ENCODE measurements at places on chromosomes 4 and X.

DNA sequence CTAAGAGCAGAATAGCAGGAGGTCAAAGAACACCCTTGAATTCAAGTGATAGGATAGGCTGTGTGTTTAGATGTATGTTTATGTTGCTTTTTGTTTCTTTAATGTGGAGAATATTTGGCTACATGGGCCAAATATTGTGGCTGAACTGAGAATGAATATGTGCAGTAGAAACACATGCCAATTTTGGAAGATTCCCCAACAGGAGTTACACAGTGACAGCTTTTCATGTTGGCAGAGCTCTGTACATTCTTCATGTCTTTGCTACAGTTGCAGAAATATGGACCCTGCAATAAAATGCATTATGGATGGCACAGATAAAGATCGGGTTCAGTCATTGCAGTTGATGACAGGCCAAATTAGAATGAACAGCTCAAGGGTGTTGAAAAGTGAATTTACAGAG, 82.8 kb upstream of the SLC4A4 start:
- DNase-seq: no peak

- DNase-seq: peak; percentile 18
Measured at GRCh38 chrX:79161655-79162054, 17.2 kb downstream of the GPR174 start.

DNA sequence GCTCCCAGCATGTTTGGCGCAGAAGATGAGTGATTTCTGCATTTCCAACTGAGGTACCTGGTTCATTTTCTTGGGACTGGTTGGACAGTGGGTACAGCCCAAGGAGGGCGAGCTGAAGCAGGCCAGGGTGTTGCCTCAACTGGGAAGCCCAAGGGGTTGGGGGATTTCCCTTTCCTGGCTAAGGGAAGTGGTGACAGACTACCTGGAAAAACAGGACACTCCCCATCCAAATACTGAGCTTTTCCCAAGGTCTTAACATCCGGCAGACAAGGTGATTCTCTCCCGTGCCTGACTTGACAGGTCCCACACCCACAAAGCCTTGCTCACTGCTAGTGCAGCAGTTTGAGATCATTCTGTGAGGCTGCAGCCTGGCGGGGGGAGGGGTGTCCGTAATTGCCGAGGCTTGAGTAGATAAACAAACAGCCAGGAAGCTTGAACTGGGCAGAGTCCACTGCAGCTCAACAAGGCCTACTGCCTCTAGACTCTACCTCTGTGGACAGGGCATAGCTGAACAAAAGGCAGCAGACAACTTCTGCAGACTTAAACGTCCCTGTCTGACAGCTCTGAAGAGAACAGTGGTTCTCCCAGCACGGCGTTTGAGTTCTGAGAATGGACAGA, 307.7 kb upstream of the ARSJ start:
- no peak for DNase-seq

- no peak for DNase-seq
Measured at GRCh38 chr4:126037231-126037630, 722.5 kb downstream of the FAT4 start.

- no peak for DNase-seq
Measured at GRCh38 chr4:52199574-52200338, 148.7 kb downstream of the SPATA18 start.

- DNase-seq: no peak
Measured at GRCh38 chr4:56972809-56973208, 4.6 kb downstream of the NOA1 start.

DNA sequence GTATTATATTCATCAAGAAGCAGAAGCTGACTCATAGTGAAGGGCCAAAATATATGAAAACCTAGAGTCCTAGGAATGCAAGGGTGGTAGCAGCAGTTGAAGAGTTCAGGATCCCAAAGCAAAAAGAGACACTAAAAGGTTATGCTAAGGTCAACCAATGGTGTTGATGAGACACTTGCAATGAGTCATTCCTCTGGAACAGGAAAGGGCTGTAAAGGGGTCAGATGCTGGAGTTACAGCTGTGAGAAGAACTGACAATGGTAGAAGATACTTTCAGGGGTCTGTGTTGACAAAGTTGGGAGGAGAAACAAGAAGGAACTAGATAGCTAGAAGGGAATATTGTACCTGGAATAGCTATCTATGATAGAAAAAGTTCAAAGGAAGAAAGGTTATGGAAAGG, 47.5 kb downstream of the ZGRF1 start:
- peak; percentile 11 for DNase-seq

DNA sequence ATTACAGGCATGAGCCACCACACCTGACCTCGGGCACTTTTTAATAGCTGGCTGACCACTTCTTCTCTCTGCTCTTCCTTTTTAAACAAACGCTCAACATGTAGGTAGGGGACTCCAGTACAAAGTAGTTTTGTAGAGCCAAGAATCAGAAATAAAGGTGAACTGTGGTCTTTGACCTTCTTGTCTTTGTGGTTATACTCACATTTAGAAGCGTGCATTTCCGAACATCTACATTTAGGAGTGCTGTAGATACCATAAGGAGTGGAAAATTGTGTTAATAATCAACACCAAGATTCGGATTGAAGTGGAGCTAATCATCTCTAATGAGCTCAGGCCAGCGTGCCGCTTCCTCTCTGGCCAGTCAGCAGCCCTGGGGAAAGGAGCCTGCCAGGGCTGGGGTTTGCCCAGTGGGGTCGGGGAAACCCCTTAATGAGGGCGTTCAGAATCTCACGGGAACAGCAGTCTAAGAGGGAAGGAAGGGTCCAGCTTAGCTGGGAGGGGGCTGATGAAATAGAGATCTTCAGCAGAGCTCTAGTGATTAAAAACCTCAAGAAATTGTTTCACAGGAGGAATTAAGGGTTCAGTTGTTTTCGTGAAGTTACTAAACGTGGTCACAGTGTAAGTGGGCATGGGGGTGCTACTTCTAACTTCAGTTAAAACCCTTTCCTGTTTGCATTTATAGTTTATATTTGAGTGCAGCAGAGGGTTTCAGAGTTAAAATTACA, 81.2 kb downstream of the GAB1 start:
- DNase-seq: peak; percentile 42

DNA sequence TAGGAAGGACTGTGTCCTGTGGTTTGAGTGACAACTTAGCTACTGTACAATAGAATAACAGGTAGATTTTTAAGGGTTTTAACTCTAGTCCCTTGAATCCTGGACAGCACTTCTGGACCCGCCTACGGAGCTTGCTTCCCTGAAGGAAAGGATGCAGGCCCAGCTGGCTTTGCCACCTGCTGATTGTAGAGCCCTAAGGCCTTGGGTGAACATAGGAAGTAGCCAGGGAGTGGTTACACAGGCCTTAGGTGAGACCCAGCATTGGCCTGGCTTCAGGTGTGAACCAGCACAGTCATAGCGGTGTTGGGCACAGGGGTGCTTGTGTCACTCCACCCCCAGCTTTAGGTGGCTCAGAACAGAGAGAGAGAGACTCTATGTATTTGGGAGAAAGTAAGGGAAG, 413.5 kb downstream of the GRIA2 start:
- DNase-seq: no peak

DNA sequence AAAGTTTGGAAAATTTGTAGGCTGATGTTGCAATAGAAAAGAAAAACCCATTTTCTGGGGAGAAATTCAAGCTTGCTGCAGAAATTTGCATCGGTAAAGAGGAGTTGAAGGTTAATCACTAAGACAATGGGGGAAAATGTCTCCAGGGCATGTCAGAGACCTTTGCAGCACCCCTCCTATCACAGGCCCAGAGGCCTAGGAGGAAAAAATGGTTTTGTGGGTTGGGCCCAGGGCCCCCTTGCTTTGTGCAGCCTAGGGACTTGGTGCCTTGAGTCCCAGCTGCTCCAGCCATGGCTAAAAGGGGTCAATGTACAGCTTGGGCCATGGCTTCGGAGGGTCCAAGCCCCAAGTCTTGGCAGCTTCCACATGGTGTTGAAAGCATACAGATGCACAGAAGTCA, 17.8 kb downstream of the TMSB15A start:
- no peak for DNase-seq

DNA sequence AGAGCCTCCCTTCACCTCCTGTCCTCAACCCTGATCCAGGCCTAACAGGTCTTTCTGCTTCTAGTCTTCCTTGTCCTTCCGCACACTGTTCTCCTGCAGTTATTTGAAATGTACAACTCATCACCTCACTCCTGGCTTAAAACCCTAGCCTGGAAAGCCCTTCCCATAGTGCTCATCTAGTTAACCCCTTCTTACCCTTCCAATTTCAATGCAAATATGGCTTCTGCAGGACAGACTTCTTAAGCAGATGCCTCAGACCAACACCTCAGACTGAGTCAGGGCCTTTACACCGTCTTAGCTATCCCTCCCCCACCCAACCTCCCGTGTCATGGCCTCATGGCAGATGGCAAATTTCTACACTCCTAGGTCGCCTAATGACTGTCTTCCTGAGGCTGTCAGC, 130.4 kb downstream of the BCOR start:
- DNase-seq: no peak

GRCh38 chr4:72468904-72469502, 100.0 kb downstream of the ADAMTS3 start:
- peak; percentile 61 for DNase-seq

DNA sequence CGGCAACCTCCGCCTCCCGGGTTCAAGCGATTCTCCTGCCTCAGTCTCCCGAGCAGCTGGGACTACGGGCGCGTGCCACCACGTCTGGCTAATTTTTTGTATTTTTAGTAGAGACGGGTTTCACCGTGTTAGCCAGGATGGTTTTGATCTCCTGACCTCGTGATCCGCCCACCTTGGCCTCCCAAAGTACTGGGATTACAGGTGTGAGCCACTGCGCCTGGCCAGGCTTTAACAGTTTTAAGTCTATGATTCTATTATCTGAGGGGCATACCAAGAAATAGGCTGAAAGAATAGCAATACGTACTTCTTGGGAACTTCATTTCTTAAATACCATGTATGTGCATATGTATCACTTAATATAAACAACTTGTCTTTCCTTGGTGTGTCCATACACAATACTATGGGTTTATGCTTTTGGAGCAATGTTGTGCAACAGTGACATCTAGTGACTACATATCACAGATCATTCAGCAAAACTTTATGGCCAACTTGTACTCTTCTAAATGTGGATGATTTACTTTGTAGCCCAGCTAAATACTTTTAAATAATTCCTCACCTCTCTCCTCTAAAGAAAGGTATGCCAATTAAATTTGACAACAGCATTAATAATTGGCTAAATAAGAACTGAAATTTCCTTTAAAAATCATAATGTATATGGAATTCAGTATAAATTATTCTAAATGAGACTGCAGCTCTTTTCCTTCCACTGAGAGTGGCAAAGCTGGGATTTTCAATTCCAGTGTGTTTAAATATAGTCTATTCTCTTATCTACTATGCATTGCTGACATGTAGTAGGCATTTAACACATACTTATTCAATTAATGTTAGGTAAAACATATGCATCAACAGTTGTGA, 10.4 kb downstream of the SLC9B1 start:
- peak; percentile 81 for DNase-seq

- no peak for DNase-seq
Measured at GRCh38 chr4:3299976-3300671, 7.3 kb downstream of the RGS12 start.

- no peak for DNase-seq
Measured at GRCh38 chr4:141011901-141012315, 121.4 kb downstream of the RNF150 start.

DNA sequence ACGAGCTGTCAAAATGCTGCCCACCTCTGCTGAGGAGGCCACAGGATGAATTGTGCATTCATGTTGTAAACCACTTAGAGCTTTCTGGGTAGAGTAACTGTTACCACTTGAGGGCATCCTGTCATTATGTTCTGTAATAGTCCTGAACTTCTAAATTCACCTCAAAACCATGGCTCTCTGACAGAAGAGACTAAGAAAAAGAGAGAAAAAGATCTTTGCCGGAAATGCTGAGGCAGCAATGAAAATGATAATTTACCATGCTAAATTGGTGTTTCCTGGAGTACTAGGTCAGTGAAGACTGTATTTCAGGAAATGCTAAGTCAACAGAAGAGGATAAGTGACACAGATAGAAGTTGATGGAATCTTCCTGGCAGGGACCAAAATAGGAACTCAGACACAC, 942.3 kb upstream of the SLIT2 start:
- DNase-seq: no peak

DNA sequence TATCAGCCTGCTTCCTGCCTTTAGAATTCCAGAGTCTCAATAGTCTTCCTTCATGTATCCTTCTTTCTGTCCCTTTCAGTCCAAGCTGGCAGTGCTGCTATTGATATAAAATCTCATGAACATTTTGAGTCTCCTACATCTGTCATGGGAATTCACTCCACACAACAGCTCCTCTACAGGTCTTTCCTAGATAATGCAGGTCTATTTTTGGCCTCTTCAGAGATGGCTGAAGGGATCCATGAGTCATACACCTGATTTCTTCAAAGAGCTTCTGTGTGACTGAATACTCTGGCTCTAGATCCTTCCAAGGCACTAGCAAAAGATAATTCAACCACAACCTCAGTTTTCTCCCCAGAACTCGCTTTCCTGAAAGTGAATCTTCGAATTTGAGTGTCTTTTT, 115.4 kb downstream of the STPG2 start:
- DNase-seq: no peak

DNA sequence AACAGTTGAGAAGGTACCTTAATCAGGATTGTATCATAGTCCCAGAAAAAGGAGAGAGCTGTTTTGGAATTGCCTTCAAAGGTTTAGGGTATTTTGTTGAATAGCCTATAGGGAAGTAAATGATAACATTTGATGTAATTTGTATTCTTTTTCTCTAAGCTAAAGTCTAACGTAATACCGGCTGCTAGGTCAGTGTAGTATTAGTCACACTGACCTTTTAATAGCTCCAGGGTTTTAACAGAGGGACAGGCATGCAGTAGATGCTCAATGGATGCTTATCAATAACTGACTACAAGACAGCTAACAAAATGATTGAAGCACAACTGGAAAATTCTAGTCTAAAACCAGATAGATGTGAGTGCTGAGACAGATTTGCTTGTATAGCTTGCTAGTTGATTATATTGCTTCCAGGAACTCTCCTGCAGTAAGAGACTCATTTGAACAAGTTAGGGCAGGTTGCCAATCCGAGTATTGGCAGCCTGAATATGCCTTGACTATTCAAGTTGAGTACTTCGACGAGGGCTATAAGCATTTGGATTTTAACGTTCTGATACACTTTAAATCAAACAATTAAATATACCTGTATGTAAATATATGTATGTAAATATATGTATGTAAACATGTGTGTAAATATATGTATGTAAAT, 16.5 kb upstream of the PNPLA4 start:
- DNase-seq: no peak

- no peak for DNase-seq
Measured at GRCh38 chr4:1822568-1823544, 29.8 kb downstream of the FGFR3 start.

GRCh38 chr4:73413294-73413755, 9.2 kb downstream of the ALB start:
- no peak for DNase-seq

GRCh38 chr4:118776157-118776954, 59.6 kb downstream of the SEC24D start:
- DNase-seq: no peak

Data from suppressor macrophage treated with lipopolysaccharide for 1 hour (primary cell).